ENCODE measurements at places on chromosomes 4 and X.
A peak's percentile ranks its signal among the peaks of the same experiment; 100 is the strongest.

- no peak for DNase-seq
Measured at GRCh38 chrX:109785053-109785452, 52.0 kb upstream of the ACSL4 start.

DNA sequence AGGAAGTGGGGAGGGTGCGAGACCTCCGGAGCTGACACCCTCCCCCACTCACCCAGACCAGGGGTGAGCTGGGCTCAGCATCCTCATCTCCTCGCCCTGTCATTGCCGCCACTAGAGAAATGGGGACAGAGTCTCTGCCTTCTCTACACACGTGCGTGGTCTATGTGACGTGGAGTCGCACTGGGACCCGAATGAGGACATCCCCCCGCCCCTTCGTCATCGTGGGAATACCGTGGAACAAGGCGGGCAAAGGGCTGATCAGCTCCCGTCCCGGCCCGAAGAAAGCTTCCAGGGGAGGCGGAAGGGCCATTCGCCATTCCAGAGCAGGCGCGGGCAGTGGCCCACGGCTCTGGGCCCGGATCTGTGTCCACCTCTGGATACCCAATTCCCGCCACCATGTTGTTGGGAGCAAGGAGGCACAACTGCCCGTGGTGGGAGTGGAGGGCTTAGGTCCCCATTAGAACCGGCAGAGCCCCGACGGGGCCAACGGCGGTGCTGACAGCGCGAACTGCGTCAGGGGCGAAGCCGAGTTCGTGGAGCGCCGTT, 12.0 kb downstream of the HMX1 start:
- DNase-seq = no peak

DNA sequence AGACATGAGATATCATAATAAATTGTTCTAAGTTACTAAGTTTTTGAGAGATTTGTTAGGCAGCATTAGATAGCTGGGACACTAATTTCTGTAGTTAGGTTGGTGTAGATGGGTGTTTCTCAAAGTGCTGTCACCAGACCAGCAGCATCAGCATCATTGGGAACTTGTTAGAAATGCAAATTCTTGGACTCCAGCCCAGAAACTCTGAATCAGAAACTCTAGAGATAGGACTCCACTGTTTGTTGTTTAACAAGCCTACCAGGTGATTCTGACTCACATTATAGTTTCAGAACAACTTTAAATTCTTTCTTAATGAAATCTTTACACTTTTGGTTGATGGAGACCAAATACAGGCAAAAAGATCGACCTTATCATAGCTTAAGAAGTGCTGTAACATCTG, 173.7 kb downstream of the PABPC4L start:
- DNase-seq = no peak

- DNase-seq = no peak
Measured at GRCh38 chr4:155618183-155618838, 48.3 kb upstream of the GUCY1A1 start.

GRCh38 chr4:136863756-136864155, 668.5 kb downstream of the PCDH18 start:
- DNase-seq = no peak

DNA sequence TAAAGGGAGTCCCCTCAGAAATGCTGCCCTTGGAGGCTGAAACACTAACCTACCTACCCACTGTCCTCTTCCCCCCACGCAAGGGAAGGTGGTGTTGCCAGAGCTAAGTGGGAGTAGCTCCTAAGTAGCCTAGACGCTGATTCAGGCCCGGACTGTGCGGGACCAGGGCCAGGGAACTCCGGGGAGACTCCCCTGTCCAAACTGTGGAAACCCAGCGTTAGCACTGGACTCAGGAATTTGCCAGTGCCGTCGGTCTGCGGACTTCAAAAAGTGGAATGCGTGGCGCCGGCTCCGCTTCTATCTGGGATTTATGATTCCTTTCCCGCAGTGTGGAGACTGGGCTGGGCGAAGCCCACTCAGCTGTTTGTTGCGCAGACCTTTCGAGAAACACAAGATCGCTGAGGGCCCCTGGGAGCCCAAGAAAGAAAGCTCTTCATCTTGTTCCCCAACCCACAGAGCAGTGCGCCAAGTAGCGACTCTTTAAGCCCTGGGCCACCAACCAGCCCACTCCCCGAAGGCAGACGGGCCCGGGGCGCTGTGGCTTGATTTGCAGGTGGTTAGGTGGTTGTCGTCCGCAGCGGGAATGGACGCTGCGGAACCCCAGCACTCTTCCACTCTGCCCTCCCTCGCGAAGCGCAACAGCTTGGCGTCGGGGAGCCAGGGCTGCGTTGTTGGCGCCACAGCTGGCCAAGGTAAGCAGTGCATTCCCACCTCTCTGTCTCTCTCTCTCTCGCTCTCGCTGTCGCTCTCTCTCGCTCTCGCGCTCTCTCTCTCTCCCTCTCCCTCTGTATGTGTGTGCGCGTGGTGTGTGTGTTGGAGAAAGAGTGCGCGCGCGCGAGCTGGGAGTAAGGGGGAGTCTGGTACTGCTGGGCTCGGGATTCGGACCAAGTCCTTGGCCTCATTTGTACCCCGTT, 2.0 kb downstream of the TMEM255A start:
- no peak for DNase-seq

GRCh38 chr4:139077567-139078355, 62.2 kb downstream of the NOCT start:
- DNase-seq = no peak

DNA sequence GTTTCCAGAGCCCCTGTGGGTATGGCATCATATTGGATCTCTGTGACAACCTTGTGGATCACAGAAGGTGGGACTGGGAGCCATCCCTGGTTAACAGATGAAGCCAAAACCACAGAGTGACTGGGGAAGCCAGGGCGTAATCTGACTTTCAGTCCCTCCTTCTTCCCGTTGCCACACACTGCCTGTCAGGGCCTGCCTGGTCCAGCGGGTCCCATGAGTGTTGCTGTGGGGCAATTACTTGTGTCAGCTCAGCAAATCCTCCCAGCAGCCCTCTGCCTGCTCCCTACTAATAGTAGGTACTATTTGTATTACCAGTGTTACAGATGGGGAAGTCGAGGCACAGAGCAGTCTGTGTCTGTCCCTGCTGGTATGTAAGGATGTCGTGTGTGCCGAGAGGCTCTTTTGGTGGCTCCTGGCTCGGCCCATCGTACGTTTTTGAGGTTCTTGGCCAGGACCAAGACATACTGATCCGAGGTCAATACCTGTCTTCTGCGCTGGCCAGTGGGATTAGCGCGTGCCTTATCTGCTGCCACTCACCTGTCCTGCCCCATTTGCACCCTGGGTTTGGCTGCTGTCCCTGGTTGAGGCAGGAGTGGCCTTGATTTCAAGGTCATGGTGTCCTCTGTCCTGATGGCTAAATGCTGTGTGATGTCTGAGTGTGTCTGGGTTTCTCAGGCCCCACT, 5.7 kb downstream of the NSG1 start:
- no peak for DNase-seq

GRCh38 chrX:19086102-19086772, 36.0 kb downstream of the ADGRG2 start:
- no peak for DNase-seq

GRCh38 chr4:173420324-173420752, 21.4 kb upstream of the SCRG1 start:
- DNase-seq = no peak

DNA sequence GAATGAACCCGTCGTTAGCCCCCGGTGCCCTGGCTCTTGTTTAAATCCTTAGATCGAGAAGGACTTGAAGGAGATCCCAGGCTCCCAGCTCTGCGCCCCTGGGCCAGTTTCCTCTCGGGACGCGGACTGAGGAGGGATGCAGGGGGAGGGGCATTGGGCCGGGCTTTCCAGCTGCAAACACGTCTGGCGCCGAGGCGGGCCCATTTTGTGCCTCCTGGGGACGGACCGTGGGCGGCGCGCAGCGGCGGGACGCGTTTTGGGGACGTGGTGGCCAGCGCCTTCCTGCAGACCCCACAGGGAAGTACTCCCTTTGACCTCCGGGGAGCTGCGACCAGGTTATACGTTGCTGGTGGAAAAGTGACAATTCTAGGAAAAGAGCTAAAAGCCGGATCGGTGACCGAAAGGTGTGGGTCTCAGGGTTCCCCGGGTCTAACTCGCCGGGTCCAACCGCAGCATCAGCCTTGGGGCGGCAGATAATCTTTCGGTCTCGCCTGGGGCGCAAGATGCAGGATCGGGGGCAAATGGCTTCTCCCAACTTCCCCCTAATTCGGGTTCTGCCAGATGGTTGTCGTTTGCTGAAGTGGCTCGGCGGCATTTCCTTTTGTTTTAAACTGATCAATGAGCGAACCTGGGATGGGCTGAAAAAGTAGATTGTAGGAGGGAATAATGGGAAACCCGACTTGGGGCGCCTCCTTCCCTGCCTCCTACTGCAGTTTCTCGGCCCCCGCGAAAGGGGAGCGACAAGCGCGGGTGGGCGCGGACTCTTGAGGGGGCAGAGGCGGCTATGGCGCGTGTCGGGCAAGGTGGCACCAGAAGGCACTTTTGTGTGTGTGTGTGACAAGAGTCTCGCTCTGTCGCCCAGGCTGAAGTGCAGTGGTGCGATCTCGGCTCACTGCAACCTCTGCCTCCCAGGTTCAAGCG, 2.9 kb downstream of the PDGFRA start:
- DNase-seq = peak; percentile 29

GRCh38 chr4:47213971-47214370, 182.6 kb downstream of the GABRB1 start:
- DNase-seq = no peak

DNA sequence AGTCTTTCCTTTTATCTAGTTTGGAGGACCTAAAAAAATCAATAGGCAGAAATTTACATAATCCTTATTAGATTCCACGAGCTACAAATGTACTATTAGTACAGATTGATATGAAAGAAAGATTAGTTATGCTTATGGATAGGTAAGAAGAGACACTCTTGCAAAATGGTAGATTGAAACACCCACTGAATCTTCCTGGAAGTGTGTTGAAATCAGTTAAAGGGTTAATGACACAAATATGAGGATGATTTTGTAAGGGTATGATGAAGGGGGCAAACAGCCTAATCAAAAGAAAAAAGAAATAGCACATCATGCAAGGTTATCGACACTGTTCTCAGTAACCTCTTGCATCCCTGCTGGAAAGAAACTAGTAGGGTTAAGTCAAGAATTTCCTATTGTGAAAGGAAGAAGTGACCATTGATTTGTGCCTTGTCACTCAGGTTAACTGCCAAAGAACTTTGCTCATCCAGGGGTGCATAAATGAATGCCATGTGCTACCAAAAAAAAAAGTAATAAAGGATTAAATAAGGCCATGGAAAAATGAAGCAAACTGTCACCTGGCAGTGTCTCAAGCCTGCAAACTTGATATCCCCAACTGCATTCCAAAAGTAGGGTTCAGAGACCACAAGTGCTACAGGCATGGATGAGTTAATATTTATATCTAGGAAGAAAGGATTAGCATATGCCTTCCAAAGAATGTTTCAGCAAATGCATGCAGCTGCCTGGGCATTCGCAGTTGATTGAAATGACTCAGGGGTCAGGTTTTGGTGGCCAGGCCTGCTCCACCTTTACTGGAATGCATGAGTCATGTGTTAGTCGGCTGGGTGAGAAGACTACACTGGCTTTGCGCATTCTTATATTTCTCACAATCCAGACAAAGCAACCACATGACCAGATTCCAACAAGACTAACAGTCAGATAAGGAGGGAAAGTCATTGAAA, 78.3 kb upstream of the ATXN3L start:
- DNase-seq = no peak

DNA sequence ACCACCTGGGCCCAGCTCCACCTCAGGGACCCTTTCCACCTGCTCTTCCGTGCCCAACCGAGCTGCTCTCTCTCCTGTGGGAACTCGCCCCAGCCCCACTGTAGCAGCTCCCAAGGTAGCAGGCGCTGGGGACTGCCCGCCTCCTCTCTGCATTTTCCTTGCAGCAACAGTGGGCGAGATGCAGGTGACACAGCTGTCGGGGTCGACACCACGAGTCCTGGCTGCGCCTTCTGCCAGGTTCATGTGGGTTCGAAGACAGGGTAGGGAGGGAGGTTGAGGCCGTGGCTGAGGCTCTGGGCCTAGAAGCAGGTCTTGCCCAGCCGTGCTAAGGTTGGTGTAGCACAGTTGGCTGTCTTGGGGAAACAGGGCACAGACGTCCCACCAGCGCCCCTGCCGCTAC, 245.2 kb upstream of the FSTL5 start:
- no peak for DNase-seq

GRCh38 chr4:122992057-122992456, 69.7 kb upstream of the NUDT6 start:
- no peak for DNase-seq

DNA sequence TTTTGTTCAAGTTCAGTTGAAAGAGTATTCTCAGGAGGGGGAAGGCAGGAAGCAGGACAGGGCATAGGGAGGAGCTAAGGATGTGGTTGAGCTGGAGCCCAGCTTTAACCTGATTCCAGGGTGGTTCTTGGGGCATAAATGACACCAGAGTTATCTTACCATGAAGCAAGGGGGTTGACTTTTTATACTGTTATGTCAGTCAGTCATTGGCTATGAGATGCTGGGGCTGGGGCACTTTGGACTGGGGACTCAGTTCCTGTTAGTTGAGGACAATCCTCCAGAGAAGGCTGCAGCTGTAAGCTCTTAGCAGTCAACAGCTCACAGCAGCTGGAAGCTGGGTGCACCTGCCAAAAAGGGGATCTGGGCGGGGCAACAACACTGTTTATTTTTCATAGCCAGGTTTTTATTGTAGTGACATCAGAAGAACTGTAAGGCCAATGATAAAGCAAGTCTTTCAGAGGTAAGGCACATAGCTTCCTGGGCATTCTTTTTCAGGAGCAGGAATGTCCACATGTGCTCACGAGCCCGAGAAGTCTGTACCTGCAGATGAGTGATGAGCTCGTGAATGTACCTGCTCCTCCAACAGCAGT, 78.5 kb downstream of the MID1IP1 start:
- DNase-seq = no peak

- DNase-seq = no peak
Measured at GRCh38 chr4:11631416-11631815, 202.7 kb upstream of the HS3ST1 start.

- DNase-seq = no peak
Measured at GRCh38 chr4:6044276-6044675, 26.0 kb upstream of the C4orf50 start.

GRCh38 chr4:96097040-96097607, 257.2 kb downstream of the PDHA2 start:
- no peak for DNase-seq

- no peak for DNase-seq
Measured at GRCh38 chrX:147953976-147954375, 27.2 kb upstream of the FMR1NB start.
